Germinal center (tissue), 1 donor: ENCODE measurements at places on chromosomes 11 and 22.
A peak's percentile ranks its signal among the peaks of the same experiment; 100 is the strongest.

DNA sequence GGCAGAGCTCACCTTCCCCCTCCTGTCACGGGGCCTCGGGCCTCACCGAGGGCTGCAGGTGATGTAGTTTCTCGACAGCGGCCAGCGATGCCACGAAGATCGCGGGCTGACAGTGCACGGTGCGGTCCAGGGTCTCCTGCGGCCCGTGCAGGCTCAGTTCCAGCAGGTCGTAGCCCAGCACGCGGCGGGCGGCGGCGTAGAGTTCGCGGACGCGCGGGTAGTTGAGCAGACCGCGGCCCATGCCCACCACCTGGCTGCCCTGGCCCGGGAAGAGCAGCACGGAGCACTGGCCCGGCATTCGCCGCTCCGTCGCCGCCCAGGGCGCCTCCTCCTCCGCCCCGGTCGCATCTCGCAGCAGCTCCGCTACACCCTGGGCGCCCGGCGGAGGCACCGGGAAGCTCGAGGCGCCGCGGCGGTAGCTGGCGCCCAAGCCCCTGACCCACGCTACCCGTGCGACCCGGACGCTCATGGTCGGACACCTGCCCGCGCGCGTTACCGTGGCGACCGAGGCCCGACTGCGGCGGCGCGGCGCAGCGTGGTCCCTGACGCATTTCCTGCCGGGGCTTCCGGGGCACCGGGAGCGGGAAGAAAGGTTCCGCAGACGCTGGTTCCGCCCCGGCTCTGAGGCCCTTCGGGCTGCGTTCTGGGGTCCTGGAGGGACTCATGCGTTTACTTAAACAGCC lies at the start of gene MCAT:
MCAT (minus strand) TSS at position 519 of the 683 bp plus-strand sequence; CDS start at position 469, 50 bp downstream.
- peak; percentile 85 for DNase-seq

DNA sequence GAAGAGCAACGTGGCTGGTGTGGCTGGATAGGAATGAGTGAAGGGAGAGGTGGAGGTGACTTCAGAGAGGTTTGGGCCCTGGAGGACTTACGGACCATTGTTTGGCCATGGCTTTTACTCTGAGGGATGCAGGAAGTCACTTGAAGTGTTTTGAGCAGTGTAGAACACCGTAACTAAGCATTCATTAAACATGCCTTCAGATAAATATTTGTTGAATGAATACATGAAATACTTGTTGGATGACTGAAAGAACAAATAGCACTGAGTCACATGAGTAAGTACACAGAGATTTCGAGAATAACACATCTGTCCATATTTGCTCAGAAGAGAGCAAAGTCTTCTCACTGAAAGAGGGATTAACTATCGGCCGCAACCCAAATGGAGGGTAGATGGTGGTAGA lies 182.7 kb upstream of the SNX19 start:
- DNase-seq: no peak

DNA sequence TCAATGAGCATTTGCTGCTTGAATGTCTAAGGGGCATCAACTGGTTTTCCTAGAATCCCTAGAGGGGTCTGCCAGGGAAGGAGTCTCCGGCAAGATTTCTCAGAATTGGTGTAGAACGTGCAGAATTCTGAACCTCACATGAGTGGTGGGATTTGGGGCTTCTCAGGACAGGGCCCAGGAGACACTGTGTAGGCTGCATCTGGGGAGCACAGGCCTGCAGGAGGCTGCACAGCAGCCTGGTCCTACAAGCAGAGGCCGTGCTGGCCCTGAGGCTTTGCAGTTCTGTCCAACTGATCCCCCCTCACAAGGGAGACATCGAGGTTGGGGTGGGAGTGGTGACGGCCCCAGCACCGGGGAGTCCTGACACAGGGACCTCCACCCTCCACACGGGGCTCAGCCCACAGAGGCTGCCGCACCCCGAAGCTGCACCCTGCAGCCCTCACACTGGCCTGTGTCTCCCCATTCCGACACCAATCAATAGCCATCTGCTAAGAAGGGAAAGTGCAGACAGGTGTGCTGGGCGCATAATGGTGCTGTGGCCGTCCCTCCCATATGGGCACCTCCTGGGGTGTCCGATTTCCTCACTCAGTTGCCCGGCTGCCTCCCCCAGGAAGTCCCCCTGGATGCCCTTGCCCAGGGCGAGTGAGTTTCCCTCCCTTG lies 688.1 kb downstream of the BRD1 start:
- DNase-seq: no peak

DNA sequence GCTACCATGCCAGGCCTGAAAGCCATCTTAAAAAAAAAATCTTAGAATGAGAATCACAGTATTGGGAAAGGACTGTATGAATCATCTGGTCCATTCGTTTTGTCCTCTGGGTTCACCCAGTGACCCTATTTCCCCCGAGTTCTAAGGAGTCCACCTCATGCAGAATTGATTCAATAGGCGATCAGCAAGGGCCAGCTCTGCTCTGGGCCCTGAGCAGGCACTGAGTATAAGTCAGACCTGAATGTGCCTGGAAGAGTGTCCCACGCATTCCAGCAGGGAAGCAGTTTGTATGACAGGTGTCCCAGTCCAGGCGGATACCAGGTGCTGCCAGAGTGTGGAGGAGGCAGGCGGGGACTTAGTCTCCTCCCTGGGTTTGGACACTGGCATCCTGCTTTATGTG lies 883 bp upstream of the HMOX1 start:
- DNase-seq: no peak

DNA sequence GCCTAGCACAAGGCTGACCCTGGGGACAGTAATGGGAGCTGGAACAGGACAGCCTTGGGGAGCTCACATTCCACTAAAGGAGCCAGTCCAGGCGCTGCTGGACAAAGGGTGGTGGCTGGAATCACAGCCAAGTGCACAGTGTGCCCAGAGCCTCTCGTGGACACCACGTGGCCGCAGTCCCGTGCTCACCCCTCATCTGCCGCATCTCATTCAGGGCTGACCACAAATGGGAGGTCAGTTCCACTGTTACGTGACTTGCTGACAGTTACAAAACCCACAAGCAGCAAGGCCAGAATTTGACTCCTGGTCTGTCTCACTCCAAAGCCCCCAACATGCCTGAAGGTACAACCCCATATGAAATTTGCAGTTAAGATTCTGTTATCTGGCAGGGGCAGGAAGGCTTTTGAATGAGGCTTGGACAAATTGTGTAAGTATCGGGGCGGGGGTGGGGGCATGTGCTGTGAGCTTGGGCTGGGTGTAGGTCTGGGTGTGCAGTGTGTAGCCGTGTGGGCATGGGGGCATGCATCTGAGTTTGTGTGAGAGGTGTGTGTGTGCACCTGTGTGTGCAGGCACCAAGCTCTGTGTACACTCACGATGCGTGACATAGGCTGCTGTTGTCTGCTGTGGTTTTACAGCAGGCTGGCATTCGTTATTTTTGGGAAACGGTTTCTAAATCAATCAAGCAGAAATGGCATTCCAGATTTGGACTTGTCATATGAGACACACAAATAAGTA lies 301.7 kb downstream of the BRD1 start:
- DNase-seq: no peak

DNA sequence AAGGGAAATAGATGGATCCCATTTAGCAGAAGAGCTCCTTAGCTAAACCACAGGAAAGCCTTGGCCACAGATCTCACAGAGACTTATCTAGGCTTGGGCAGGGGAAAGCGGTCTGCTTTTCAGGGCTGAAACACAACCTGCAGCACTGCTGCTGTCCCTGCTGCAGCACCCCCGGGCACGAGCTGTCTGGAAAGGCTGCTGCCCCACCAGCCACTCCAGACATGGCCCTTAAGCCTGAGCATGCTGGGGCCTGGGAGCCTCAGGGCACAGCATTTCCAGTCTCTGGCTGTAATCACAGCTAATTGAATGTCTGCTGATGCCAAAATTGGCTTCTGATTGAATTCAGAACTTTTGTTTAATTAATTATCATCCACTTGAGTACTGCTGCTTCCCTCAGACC lies 115.0 kb downstream of the TMPRSS5 start:
- DNase-seq: no peak

DNA sequence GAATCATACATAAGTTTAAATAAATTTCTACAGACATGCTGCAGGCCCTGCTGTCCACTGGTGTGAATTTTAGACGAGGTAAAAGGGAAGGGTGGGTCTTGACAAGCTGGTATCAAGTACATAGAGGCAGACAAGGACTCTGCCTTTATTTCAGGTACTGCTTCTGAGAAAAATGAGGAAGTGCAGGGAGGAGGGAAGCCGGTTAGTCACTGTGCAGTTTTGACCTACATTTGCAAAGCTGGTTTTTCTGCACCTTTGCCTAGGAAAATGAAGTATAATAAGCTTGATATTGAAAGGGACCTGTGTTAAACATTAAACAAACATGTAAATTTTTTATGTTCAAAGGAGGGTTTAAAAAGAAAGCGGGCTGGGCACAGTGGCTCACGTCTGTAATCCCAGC lies 24.6 kb downstream of the TMEM45B start:
- DNase-seq: no peak

- no peak for DNase-seq
Measured at GRCh38 chr11:45412051-45412471, 125.9 kb upstream of the SYT13 start.

- no peak for DNase-seq
Measured at GRCh38 chr11:112877581-112877980, 83.6 kb upstream of the NCAM1 start.

DNA sequence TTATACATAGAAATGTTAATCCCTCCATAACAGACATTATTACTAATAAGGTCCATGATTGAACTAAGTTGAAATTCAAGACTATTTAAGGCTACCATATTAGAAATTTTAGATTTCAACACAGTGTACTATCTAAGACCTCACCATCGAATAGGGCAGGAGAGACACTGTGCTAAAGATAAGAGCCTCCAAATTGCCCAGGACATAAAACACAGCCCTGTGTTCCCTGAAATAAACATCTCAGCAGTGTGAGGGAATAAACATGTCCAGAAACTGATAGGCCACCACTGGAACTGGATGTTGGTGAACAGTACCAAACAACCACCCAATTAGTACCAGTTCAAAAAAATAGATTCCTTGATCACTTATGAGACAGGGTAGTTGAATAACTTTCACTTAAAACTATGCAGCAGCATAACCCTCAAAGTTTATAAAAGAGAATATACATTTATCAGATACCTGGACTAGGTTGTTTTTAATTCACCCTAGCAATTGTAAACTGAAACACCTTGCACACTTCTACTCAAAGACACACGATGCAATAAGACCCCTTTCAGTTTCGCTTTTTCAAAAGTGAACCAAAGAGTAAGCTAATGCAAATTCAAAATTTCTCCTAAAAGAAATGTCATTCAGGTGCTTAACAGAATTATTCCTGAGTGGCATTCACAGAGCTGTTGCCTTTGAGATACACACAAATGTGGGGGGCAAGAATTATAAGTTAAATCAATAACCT lies 34.3 kb downstream of the USP28 start:
- DNase-seq: peak; percentile 15

GRCh38 chr22:35308480-35309021 lies 8.9 kb downstream of the TOM1 start:
- no peak for DNase-seq

DNA sequence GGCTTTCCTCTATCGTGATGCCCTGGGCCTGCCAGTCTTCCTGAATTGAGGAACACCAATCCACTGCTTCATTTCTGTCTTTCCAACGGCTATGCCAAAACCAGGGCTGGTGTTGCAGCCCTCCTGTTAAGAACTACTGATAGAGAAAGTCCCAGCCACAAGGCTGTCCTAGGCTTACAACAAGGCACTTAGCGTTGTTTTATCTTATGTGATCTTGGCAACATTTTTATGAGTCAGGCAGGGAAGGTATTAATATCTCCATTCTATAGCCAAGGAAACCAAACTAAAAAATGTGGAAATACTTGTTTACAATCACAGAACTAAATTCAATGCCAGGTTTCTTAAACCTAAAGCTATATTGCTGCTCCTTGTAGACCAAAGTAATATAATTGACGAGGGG lies 89.9 kb upstream of the AMOTL1 start:
- no peak for DNase-seq

DNA sequence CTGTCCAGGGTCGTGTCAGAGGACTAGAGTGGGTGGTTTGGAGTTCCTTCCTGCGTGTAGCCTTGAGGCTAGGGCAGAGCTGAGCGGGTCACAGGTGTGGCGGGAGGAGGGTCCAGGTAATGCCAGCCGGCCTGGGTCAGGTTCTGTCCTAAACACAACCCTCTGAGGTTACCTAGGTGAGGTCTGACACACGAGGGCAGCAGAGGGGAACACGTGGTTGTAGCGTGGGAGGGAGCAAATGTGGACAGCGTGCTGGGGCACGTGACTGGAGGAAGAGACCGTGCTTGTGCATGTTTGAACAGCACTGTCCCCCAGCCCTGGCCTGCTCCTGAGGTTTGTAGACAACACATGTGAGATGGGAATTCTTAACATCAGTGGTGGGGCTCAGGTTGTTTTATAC lies 13.1 kb downstream of the MOV10L1 start:
- DNase-seq: peak; percentile 47

- no peak for DNase-seq
Measured at GRCh38 chr11:117058761-117059261, 39.4 kb downstream of the SIK3 start.

GRCh38 chr22:46025973-46026898 lies 49.3 kb upstream of the WNT7B start:
- no peak for DNase-seq

GRCh38 chr11:45345491-45345890 lies 59.4 kb upstream of the SYT13 start:
- DNase-seq: no peak

DNA sequence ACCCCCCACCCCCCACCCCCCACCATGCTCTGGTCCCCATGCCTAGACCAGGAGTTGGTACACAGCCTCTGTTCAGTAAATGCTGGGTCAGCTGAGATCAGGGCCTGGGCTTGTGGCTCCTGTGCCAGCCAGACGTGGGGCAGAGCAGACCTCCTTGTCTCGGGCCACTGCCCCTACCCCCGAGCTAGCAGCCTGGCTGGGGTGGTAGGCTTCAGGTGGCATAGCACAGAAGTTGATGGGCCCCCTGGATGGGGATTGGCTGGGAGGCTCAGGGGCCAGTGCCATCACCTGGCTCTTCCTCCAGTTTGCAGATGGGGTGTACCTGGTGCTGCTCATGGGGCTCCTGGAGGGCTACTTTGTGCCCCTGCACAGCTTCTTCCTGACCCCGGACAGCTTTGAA lies 139.9 kb downstream of the PARVA start:
- DNase-seq: no peak

- no peak for DNase-seq
Measured at GRCh38 chr22:40323681-40324171, 22.6 kb upstream of the ADSL start.

- DNase-seq: no peak
Measured at GRCh38 chr22:24128631-24129262, 52.5 kb upstream of the SUSD2 start.

DNA sequence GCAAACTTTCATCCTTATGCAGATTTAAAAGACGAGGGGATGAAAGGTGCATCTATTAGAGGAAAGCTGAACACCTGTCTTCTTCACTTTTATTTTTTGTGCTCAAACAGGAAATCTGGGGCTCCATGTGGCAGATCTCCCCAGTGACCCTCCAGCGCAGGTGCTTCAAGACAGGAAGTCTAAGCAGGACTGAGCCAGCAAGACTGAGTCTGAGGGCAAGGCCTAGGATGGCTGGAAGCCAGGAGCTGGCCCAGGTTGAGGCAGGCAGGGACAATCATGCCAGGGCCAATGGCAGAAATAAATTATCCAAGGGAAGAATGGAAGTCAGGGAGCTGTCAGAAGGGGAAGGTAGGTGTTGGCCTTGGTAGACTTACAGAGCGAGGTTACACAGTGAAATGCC lies 101.1 kb upstream of the SPON1 start:
- DNase-seq: peak; percentile 23

- DNase-seq: no peak
Measured at GRCh38 chr11:73830261-73830660, 42.6 kb downstream of the MRPL48 start.
